IPS DF 19.7 (cell line): ENCODE measurements at places on chromosomes 6 and 20.

- DNase-seq, result no peak
These were observed 53.9 kb upstream of the TAGAP start for GRCh38 chr6:159098636-159099106.

- DNase-seq, result no peak
These were observed 27.5 kb upstream of the ZBTB22 start for GRCh38 chr6:33344701-33345697.

DNA sequence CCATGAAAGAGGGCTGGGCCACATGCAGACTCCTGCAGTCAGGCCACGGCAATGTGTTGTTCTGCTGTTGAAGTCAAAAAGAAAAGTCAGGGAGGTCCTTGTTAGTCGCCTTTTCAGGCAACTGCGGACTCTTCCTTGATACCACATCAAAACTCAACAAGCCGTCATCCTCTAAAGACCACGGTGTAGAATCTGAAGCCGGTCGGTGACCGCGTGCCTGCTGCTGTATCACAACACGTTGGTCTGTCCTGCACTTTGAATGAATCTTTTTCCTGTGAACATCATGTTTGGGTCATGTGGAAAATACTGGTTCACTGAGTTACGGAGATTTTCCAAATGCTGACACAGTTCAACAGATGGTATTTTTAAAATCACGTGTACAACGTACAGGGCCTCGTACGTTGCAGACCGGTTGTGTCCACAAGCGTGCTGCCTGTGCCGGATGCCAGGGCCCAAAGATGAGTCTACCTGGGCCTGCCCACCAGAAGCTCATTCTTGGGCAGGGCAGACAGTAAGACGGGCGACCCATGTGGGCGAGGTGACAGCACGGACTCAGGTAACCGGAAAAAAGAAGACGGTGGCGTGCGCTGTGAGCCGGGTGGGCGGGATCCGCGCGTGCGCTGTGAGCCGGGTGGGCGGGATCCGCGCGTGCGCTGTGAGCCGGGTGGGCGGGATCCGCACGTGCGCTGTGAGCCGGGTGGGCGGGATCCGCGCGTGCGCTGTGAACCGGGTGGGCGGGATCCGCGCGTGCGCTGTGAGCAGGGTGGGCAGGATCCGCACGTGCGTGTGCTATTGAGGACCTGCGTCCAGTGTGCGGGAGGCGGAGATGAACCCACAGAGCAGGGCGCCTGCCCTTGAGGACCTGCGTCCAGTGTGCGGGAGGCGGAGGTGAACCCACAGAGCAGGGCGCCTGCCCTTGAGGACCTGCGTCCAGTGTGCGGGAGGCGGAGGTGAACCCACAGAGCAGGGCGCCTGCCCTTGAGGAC is 114.5 kb downstream of the FAM120B start:
- no peak for DNase-seq

- DNase-seq, result no peak
These were observed 102.2 kb downstream of the DACT2 start for GRCh38 chr6:168217216-168217879.

- DNase-seq, result no peak
These were observed 2.4 kb downstream of the NUS1 start for GRCh38 chr6:117677553-117678141.

- no peak for DNase-seq
These were observed 632 bp downstream of the LIN28B start for GRCh38 chr6:104957301-104958177.

DNA sequence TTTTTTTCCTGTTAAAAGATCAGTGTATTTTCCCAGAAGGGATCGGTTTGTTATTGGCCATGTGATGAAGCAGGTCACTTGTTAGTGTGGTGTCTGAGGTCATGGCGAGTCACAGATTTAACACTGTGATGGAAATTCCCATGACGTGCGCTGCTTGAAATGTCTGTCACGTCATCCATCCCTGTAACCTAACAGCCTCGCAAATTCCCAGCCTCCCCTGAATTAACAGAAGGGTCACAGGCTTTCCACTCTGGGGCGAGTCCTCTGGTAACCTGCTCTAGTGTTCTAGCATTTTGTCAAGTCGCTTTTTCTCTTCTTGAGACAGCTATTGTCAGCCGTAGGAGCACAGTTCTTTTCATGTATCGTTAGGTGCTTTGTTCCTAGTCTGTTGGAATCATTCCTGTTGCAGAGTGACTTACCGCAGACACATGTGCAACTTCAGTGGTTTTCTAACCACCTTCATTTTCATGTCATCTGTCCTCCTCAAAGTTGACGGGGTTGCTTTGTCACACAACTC is 137.2 kb downstream of the MAP3K4 start:
- DNase-seq, result no peak

DNA sequence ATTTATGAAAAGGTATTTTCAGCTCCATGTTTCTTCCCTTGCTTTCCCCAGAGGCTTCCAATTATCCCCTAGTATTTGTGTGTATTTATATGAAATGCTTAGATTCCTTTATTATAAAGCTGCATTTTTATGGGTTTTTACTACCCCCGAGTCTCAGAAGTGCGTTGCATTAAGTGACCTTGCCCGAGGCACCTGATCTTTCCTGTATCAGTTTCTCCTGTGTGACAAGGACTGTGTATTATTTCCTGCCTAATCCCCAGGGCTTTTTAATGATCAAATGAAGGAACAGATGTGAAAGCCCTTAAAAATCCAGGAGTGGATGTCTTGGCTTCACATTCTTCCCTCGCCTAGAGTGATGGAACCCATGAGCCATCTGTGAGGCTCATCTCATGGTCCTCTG is 118.8 kb downstream of the TULP4 start:
- no peak for DNase-seq

- no peak for DNase-seq
These were observed 35.8 kb upstream of the AAR2 start for GRCh38 chr20:36200451-36200850.

DNA sequence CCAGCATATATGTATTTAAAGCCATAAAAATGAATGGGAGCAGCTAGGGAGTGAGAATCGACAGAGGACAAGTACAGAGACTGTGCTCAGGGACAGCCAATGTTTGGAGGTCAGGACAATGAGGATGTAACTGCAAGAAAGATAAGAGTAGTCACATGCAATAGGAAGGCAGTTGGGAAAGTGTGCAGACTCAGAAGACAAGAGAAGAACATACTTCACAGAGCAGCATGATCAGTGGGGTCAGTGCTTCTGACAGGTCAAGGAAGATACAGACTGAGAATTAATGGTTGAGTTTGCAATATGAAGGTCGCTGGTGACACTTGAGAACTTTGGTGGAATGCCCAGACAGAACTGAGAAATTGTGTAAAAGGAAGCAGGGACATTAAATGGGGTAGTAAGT is 25.1 kb downstream of the PLAGL1 start:
- no peak for DNase-seq

- no peak for DNase-seq
These were observed 24.4 kb upstream of the FKBP1A start for GRCh38 chr20:1417273-1417672.

- peak; percentile 94 for DNase-seq
These were observed 96.0 kb downstream of the INSM1 start for GRCh38 chr20:20463933-20464374.

DNA sequence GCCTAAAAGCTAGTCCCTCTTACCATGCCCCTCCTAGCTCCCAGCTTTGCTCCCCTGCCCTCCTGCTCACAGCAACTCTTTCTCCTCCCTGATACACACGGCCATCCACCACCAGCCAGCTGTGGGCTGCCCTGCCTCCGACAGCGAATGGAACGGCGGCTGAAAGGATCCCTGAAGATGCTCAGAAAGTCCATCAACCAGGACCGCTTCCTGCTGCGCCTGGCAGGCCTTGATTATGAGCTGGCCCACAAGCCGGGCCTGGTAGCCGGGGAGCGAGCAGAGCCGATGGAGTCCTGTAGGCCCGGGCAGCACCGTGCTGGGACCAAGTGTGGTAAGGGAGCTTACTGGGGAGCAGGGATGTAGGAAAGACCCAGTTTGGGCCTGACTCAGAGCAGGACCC is 16.6 kb upstream of the ZNF76 start:
- no peak for DNase-seq

GRCh38 chr6:85394853-85395538 is 54.9 kb upstream of the NT5E start:
- DNase-seq, result no peak

DNA sequence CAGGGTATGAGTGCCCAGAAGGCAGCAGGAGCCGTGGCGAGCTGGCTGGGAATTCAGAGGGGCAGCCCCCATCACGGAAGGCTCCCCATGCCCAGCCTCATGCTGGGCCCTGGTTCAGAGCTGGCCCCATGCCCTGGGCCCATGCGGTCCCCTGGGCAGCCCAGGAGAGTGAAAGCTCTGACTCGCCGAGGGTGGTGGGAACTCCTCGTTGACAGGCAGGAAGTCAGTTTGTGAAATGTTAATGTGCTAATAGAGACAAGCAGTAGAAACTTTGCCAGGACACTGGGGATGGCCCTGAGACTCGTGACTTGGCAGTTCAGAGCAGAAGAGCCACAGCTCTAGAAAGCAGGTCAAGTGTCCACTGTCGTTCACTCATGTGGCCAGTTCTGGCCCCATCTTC is 353.0 kb downstream of the TAF4 start:
- no peak for DNase-seq

- no peak for DNase-seq
These were observed 1047.9 kb upstream of the MAP3K7 start for GRCh38 chr6:91634791-91635190.

DNA sequence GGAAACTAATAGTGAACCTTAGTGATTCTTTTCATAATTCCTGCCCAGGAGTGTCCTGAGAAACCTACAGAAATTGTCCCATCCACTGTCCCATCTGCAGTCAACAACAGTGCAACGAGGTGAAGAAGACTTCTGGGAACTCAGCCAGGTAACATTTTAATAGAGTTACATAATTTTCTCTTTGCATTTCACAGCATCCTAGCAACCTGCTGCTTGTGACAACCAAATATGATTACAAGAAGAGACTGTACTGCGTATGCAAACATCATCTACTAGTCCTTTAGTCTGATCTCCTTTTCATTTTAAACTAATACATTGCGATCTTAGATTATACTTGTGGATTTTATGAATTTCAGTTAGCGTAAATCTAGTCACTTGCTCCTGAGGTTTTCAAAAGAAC is 951.6 kb downstream of the TFAP2A start:
- DNase-seq, result no peak

GRCh38 chr20:58649288-58650180 is 1.5 kb upstream of the STX16 start:
- no peak for DNase-seq

DNA sequence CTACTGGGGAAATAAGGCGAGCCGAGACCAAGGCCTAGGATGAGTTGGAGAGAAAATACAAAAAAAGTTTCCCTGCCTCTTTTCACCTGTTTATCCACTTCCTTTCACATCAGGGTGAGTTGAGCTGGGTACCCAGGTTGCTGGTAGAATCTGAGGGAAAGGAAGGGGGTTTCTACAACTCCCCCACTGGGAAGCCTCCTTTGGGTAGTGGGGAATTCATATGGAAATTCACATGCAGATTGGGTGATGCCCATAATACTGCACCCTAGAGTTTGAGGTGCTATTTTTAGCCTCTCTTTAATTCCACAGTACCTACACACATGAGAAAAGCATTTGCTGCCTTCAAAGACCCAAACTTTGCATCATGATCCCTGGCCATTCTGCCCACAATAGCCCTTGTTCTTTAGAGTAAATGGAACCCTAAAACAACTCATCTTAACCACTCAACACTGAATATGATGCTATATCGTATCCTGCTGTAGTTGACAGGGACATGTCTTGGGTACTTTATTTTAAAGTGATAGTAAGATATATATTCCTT is 2.7 kb downstream of the OSTM1 start:
- peak; percentile 69 for DNase-seq

DNA sequence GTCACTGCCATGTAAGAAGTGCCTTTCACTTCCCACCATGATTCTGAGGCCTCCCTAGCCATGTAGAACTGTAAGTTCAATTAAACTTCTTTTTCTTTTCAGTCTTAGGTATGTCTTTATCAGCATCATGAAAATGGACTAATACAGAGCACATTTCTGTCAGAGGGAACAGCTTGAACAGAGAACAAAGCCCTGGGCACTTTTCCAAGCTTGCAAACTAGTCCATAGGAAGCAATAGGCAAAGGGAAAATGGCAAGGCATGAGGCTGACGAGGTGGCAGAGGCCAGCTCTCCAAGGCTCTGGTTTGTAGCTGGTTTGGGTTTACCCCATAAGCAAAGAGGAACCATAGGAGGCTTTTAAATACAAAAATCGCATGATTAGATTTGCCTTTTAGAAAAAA is 185.1 kb upstream of the HDDC2 start:
- no peak for DNase-seq

DNA sequence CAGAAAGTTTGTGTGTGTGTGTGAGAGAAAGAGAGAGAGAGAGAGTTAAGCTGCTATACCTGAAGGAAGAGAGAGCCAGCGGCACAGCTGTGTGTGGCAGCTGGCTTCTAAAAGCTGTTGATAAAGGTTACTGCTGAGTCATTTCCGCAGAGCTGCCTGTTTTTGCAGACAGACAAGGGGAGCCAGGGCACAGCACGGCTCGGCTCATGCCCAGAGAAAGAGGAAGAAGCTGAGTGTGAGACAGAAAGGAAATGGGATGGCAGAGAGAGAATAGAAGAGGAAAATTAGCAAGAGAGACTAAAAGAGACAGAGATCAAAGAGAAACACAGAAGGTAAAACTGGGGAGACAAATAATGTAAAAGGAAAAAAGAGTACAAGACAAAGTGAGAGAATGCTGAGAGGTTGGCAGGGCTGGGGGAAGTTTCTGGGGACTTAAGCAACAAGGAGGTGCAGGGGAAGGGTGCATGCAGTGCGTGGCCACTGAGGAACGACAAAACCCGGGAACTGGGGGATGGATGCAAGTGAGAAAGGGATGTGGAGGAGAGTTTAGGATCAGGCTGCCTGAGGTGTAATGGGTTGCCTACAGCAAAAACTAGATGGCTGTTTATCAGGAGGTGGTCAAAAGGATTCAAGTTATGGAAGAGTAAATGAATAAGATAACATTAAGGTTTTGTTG is 22.7 kb downstream of the HLA-A start:
- peak; percentile 86 for DNase-seq

DNA sequence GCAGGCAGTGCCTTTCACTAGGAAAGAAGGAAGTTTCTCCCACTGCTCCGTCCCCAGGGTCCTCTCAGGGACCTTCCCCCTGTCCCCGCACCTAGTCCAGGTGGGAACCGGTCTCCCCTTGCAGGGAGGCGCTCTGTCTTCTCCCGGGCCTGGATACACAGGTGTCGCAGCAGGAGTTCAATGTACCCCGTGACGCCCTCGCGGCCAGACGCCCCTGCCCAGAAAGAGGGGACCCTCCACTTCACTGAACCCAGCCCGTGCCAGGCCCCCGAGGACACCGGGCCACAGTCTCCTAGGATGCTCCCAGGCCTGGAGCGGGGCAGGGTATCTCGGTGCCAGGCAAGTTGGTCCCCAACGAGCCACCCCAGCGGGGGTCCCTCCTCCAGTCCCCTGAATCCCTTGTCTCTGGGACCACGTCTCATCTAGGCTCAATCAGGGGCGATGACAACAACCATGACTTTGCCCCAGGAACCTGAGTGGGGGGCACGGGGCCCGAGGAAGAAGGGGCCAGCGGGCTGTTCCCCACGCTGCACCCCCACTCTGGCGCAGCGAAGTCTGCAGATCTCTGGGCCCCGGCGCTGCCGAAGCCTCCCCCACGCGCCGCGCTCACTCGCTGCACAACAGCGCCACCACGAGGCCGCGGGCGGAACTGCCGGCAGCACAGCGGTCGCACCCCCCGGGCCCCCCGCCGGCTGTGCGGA is 103.0 kb downstream of the EDN3 start:
- no peak for DNase-seq
